ENCODE measurements at places on chromosomes 7 and 10. TPM values are rescaled to one million over a fixed set of nuclear protein-coding genes. Genes with fewer than 3 reads are reported as not detected.

LGI1 gene
- total RNA-seq = 23.2 TPM

NUTM2E gene
- total RNA-seq = under 0.01 TPM

STEAP2 gene
- 2.4 TPM for total RNA-seq

SEMA3A gene
- total RNA-seq = 33.0 TPM

CYP26C1 gene
- total RNA-seq = under 0.01 TPM

PPIF gene
- total RNA-seq = 5.7 TPM

TRIM50 gene
- not detected for total RNA-seq

SPDYE11 gene
- total RNA-seq = under 0.01 TPM

SYT15 gene
- 0.82 TPM for total RNA-seq

SCART1 gene
- under 0.01 TPM for total RNA-seq

LAMB4 gene
- 0.82 TPM for total RNA-seq

HOXA2 gene
- not detected for total RNA-seq

DNA sequence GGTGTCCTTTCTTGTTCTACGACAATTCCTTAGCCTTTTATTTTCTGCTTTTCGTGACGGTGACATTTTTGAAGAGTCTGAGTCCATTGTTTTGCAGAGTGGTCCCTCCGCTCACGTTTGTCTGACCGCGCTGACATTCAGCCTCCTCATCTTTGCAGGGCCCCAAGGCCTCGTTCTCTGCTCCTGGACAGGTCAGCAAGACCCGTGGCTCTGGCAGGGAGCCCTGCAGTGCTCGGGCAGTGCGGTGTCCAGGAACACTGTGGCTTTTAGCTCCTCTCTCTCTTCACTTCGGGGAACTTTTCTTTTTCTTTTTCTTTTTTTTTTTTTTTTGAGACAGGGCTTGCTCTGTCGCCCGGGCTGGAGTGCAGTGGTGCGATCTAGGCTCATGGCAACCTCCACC lies 142.5 kb downstream of the DNAJB6 start:
- DNase-seq = no peak

GRCh38 chr7:38630720-38631673 lies at the start of gene AMPH:
TSS of gene AMPH (minus strand) at chr7:38631373. CDS start at chr7:38631351, 22 bp downstream.
- peak; percentile 67 for DNase-seq

DNA sequence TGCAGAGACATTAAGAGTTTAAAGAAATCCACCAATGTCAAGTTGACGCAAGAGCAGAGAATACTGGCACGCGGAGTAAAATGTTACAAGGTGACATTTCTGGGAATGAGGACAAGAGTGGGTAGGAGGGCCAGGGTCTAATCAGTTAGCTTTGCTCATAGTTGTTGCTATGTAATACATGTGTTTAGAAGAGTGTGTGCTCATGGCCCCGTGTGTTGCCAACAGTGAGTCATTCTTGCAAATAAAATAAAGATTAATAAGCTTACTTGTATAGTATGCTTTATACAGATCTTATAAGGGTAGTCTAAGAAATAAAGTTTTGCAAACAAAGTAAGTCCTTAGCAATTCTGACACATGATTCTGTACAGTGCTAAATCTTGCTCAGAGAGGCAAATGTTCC lies 64.5 kb downstream of the DNMBP start:
- DNase-seq = no peak

GRCh38 chr7:94781236-94781635 lies 125.3 kb upstream of the SGCE start:
- DNase-seq = no peak

- no peak for DNase-seq
These were observed 9.9 kb upstream of the COL13A1 start for GRCh38 chr10:69791812-69792211.

DNA sequence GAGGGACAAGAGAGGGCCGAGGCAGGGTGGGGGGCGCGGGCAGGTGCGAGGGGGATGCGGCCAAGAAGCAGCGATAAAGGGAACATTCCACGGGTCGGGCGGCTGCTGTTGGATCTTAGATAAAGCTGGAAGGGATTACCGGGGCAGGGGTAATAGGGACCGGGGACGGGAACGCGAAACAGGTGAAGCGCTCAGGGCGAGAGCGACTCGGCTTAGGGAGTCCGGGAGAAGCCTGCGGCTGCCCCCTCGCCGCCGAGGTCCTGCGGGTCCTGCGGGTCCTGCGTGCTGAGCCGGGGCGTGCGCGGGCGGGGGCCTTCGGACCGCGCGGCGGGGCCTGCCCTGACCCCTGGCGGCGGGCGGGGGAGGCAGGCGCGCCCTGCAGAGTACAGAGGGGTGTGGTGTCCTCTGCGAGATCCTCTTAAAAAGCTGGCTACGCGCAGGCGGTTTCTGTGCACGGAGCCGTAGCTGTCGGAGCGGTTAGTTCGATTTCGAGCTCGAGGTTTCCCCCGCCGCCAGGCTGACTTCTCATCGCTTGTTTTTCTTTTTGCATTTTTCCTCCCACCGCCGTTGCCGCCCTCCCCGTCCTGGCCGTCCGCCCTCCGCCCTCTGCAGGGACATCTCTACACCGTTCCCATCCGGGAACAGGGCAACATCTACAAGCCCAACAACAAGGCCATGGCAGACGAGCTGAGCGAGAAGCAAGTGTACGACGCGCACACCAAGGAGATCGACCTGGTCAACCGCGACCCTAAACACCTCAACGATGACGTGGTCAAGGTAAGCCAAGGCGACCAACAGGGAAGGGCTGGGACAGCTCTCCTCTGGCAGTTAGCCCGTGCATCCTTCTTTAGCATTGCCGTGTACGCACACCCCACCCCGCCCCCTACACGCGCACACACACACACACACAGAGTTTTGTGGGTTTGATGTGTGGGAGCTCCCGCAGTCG lies 1.4 kb downstream of the CAV1 start:
- DNase-seq = peak; percentile 79

- DNase-seq = no peak
These were observed 1.1 kb upstream of the DPY19L1 start for GRCh38 chr7:35038354-35038753.

- DNase-seq = no peak
These were observed 3.2 kb downstream of the HOXA5 start for GRCh38 chr7:27140126-27140857.

- no peak for DNase-seq
These were observed 4.3 kb upstream of the AKR1C3 start for GRCh38 chr10:5089865-5090264.

- no peak for DNase-seq
These were observed 29.7 kb downstream of the HTRA1 start for GRCh38 chr10:122490786-122491680.

- no peak for DNase-seq
These were observed 13.5 kb downstream of the GCK start for GRCh38 chr7:44175730-44176129.

GRCh38 chr10:101221549-101221948 lies 7.7 kb downstream of the LBX1 start:
- DNase-seq = peak; percentile 20

- DNase-seq = no peak
These were observed 302.6 kb upstream of the MYO3A start for GRCh38 chr10:25631471-25631870.

DNA sequence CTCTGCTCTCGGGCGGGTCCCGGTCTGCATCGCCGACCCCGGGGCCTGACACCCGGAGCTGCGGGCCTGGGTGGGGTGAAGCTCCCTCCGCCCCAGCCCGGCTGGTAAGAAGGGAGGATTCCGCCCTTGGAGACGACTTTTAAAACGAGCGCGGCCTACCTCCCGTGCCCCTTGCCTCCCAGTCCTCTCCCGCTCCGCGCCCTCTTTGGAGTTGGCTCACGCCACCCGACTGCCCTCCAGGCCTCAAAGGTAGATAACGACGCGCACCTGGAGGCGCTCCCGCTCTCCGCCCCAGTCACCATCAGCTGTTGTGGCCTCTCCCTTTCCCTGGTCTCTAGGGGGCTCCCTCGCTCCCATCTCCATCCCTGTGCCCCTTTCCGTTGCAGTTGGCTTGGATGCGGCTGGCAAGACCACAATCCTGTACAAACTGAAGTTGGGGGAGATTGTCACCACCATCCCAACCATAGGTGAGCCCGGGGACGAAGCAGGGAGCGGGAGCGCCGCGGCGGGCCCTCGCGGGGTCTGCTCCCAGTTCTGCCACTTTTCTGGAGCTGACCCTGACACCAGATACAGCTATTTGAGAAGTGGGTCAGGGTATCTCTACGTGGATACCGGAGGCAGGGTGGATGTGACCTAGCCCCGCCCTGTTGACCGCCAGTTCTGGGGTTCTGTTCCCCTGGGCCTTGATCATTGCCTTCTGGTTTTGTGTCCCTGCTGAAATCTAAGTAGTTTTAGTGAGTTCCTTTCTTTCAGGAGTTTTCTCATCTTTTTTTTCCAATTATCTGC lies 679 bp downstream of the ARF5 start:
- peak; percentile 60 for DNase-seq

GRCh38 chr7:88092676-88092999 lies 127.2 kb downstream of the SRI start:
- no peak for DNase-seq

DNA sequence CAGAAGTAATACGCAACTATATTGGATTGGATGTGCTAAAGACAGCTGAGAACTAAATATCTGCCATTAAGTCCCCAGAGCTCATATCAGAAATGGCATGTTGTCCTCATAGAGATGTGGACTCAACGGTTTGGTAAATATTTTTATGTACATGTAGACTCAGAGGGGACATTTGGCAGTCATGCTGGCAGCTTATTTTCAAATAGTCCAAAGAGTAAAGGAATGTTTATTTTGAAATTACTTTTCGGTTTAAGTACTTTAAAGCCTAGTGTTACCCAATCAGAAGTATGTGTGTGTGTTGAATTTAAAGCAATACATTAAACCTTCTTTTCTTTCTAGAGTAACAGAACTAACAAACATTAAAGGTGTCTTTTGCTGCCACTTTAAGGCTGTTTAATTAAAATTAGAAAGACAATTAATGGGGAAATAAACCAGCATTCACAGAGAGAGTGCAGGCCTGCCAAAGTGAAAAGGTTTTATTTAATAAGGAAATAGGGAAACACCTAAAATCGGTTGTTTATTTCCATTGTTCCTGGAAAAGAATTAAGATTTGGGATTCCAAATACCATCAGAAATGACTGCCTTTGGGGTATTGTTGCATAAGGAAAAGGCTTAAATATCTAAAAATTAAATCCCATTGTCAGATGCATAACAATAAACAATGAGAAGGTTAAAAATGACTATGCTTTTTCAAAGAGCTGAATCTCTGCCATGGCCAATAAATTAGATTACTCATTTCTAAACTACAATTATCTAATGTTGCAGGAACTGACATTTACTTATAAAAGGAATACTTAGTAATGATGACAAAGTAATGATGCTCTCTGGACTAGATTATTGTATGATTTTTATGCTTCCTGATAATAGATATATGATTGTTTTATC lies 113.4 kb upstream of the AHR start:
- DNase-seq = no peak

DNA sequence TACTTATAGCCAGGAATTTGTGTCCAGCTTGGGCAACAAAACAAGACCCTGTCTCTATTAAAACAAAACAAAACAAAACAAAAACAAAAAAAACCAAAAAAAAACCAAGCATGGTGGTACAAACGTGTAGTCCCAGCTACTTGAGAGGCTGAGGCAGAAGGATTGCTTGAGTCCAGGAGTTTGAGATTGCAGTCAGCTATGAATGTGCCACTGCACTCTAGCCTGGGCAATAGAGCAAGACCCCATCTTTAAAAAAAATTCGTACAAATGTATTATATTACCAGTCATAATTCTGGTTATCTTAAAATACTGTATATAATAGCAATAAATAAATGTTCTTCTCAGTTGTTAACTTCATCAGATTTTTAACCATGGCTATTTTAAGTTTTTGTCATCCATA lies 2.3 kb upstream of the BBS9 start:
- no peak for DNase-seq

DNA sequence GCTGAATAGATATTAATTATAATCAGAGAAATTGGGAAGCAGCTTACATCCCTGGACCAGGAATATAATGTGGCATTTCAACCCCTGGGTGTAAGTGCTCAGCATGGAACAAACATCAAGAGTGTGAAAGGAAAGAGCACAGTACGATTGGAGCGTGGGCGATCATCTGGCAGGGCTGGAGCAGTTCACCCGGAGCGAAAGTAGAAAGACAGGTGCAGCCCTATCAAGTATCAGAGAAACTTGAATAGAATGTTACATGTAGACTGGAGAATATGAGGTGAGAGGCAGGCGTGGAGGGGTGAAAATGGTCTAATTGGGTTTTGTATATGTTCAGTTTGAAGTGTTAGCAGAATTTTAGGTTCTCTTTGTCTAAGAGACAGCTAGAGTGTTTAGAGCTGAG lies 303.0 kb downstream of the MDFIC start:
- DNase-seq = no peak

- no peak for DNase-seq
These were observed 127.3 kb downstream of the CAMK1D start for GRCh38 chr10:12476656-12477055.

DNA sequence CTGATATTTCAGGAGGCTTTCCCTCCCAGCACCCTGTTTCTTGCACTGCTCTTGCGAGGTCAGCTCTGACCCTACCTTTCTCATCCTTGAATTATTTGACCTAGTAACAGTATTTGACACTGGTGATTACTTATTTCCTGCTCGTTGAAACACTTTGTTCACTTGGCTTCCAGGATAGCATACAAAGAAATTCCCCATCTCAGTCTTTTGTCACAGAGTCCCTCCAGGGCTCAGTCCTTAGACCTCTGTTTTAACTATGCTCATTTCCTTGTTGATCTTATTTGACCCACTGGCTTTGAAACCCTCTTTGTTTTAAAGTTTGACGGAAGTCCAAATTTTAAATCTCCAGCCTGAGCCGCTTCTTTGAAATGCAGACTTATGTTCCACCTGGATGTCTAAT lies 29.9 kb downstream of the BMPR1A start:
- no peak for DNase-seq

GRCh38 chr10:128686630-128687278 lies 560.5 kb upstream of the MKI67 start:
- no peak for DNase-seq

GRCh38 chr10:78362406-78363022 lies 328.9 kb downstream of the RPS24 start:
- DNase-seq = no peak

DNA sequence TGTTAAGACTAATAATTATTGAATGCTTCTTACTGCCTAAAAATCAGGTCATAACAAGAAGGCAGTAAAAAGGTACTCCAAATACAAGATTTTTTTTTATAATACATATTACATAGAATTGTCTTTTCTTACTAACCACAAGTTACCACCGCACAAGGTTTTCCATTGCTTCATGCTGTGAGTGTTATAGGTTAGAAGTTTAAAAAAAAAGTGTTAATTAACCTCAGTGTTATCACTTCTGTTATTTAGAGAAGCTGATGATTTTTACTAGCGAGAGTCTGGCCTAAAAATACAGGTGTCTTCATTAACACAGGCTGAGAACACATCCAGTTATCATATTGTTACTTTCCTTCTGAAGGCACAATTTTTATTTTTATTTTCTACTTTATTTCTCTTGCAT lies 1281.9 kb upstream of the CELF2 start:
- no peak for DNase-seq

GRCh38 chr7:26958834-26959233 lies 94.4 kb upstream of the SKAP2 start:
- no peak for DNase-seq

- no peak for DNase-seq
These were observed 61.9 kb upstream of the ADO start for GRCh38 chr10:62742536-62743061.

- DNase-seq = no peak
These were observed 359.8 kb upstream of the KLF6 start for GRCh38 chr10:4144817-4145216.

Data from frontal cortex (tissue), 4 donors.